ENCODE measurements at places on chromosomes 13 and 19.

- DNase-seq = peak; percentile 21
Observed at GRCh38 chr13:42174344-42175162, 97.4 kb upstream of the AKAP11 start.

- DNase-seq = peak; percentile 75
Observed at GRCh38 chr19:33273881-33274662, 28.3 kb downstream of the CEBPA start.

- no peak for DNase-seq
Observed at GRCh38 chr19:48210005-48210404, 39.5 kb downstream of the ZSWIM9 start.

GRCh38 chr13:114338959-114339358 is 24.7 kb downstream of the CHAMP1 start:
- DNase-seq = no peak

GRCh38 chr13:75384879-75385707 is 96.9 kb downstream of the TBC1D4 start:
- no peak for DNase-seq

- DNase-seq = no peak
Observed at GRCh38 chr13:48729856-48730255, 76.1 kb downstream of the CYSLTR2 start.

GRCh38 chr13:72286421-72286820 is 419.4 kb upstream of the DACH1 start:
- DNase-seq = no peak

GRCh38 chr13:108368250-108368905 is 98.9 kb downstream of the TNFSF13B start:
- DNase-seq = no peak

DNA sequence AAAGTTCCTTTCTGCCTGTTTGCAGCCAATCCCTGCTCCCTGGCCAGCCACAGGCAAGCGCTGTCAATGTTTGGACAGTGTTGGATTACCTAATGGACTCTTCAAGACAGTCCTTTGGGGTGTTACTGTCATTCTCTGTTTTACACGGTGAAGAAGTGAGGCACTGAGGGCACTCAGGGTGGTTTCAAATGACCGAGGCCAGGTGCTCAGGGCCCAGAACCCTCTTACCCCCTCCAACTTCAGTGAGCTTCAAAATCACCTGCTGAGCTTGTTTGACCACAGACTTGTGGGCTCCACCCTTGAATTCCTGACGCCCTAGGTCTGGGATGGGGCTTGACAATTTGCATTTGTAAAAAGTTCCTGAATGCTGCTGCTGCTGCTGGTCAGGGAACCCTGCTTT is 97.9 kb downstream of the GGACT start:
- no peak for DNase-seq

DNA sequence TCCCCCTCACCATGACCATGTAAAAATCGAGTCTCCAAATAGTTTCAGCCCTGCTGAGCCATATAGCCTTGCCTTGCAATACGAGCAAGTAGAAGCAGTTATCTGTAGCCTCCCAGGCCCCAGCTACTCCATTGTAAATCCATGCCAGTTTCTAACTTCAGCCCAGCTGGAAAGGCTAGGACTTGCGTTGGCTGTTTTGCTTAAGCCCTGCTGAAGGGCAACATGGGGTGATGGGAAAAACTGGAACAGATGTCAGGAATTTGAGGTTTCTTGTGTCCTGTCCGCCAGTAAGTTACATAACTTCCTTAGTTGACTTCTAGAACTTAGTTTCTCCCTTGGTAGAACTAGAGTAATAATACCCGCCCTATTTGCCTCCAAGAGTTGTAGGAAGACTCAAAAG is 216.0 kb upstream of the SERP2 start:
- no peak for DNase-seq

GRCh38 chr13:48844676-48845075 is 131.0 kb upstream of the FNDC3A start:
- DNase-seq = no peak

DNA sequence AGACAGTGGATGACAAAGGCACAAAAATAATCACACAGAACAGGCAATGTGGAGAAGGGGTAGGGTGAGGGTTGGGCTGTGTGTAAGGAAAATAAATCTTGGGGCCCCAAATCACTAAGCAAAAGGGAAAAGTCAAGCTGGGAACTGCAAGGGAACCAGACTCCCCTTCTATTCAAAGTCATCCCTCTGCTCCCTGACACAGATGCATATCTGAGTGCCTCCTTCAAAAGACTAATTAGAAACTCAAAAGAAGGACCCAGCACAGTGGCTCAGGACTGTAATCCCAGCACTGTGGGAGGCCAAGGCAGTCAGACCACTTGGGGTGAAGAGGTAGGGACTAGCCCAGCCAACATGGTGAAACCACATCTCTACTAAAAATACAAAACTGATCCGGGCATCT is 18.3 kb downstream of the ZNF611 start:
- no peak for DNase-seq

GRCh38 chr13:69226427-69226826 is 881.2 kb upstream of the ATXN8OS start:
- DNase-seq = no peak

DNA sequence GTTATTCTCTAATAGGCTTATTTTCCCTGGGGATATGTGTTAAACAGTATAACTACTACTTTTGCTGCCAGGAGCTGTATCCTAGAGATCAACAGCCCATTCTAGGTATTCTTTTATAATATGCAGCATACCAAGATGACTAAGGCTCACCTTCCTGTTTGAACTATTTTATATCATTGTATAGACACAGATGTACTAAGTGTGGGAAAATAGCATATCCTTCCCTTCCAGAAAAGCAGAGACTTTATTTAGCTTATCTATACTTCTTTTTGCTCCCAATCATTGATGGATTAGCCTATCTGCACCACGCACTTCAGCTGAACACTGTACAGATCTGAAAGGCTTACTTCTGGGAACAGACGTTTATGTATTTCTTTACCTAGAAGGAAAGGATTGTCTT is 82.6 kb downstream of the MAB21L1 start:
- no peak for DNase-seq

GRCh38 chr19:35692010-35692409 is 12.3 kb upstream of the ZBTB32 start:
- no peak for DNase-seq

- no peak for DNase-seq
Observed at GRCh38 chr19:17090583-17090982, 15.0 kb downstream of the MYO9B start.
